Activated gamma-delta T cell (primary cell): ENCODE measurements at places on chromosomes 3 and 15.

GRCh38 chr3:157611536-157612076, 108.4 kb upstream of the VEPH1 start:
- no peak for DNase-seq

DNA sequence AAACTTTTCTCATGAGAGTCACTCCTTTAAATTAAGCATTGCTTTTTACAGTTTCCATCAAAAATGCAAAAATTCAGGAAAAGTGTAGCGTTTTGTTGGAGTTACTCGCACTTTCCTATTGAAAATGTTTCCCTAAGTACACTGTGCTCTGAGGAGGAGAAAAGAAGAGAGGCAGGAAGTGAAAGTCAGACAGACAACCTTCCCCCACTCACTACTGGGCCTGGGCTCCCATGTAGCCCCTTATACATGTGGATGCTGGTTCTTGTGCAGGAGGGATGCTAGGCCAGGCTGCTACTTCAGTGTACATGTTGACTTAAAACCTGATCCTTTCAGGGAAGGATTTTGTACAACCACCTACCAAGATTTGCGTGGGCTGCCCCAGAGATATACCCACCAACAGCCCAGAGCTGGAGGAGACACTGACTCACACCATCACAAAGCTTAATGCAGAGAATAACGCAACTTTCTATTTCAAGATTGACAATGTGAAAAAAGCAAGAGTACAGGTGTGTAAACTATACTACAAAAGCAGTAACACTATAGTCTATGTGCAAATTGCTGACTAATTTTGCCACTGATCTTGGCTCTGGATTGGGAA, 15.1 kb downstream of the KNG1 start:
- no peak for DNase-seq

DNA sequence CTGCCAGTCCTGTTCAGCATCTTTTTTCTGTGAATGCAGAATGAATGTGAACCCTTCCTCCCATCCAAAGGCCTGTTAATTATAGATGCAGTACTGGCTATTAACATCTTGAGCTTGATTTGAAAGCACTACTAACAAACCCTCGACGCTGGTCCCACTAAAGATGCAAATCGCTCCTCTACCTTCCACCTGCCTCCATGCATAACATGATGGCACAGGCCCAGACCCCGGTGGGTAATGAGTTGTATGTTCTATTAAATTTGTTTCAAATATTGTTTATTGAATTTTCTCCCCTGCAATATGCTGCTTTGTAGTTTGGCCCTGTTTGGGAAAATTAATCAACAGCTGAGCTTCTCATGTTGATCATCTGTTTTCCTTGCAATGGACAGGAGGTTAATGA, 69.3 kb downstream of the RAB11A start:
- DNase-seq, result no peak

DNA sequence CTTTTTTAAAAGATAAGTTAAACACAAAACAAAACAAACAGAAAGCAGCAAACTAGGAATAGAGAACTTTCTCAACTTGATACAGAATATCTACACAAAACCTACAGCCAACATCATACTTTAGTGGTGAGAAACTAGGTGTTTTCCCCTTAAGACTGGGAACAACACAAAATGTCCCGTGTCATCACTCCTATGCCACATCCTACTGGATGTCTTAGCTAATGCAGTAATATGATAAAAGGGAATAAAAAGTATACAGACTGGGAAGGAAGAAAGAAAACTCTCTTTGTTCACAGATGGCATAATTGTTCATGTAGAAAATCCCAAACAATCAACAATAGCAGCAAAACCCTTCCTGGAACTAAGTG, 45.9 kb downstream of the TMEM45A start:
- DNase-seq, result no peak

GRCh38 chr3:36525115-36525801, 145.0 kb downstream of the STAC start:
- DNase-seq, result no peak

- DNase-seq, result no peak
Measured at GRCh38 chr3:181623924-181624694, 87.6 kb upstream of the SOX2 start.

DNA sequence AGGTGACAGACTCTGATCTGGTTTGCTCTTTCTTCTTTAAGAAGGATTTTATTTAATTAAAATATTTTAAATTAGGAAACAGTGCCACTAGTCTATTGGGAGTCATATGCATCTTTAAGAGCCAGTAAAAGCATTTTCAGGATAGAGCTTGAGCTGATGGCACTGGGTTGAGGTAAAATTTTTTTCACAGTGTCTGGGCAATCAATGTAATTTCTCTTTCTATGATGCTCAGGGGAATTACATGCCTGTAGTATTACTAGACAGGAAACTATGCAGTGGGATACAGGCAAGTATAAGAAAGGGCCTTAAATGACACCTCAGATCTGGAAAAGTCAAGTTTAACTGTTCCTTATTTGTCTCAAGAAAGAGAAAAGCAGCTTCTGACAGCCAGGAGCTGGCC, 76.4 kb downstream of the GAP43 start:
- no peak for DNase-seq

DNA sequence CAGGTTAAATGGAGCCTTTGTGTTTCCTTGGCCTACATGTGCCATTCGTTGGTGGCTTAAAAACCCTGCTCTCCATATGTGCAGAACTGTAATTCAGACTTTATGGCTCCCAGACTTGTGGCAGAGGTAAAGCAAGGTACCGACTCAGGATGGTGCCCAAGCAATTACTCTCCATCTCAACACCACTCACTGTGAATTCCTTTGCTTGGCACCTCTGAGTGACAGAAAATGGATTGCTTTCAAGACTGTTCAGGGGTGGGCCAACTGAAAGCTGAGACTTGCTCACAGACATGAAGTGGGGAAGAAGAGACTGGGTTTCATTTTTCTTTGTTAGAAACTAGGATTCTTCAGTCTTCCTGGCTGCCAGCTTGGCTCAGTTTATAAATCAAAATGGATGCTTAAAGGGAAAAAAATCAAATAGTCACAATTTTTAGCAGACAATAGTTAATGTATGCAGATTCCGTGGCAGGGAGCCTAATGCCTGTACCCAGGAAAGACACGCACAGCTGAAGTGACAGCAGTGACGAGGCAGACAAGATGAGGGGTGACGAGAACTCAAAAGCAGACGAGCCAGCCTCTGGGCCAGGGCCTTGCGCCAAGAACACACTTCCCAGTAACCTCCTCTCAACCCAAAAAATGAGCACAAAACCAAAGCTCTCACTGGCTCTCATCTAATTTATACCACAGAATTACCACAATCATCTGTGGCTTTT, 207.9 kb upstream of the SLC2A2 start:
- DNase-seq, result no peak

DNA sequence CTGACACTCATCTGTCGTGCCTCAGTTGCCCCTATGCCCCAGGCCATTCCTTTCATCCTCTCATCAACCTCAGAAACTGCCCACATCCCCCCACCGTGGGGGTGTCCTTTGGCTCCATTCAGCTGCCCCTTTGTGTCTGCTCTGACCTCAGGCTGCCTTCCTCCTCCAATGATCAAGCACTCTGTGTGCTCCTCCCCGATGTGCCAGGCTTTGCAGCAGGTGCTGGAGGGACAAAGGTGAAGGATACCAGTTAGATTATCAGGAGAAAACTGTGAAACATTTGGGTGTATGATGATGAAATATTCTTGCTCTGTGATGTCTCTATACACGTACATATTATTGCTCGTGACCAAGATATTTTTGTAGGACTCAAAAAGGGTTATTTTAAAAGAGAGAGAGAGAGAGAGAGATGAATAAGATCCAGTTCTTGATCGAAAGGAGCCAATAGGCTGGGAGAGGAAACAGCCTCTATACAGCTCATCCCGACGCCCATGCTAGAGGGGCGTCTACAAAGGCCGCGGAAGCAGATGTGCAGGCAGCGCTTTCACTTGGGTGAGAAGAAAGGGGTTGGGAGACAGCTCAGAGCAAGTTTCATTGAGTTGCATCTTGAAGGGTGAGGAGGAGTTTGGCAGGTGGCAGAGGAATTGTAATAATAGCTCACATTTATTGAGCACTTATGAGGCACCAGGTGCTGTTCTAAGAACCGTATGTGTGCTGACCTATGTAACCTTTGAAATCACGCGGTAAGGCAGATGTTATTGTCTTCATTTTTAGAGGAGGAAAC, 28.3 kb upstream of the ADCY5 start:
- no peak for DNase-seq

GRCh38 chr15:73571346-73571745, 61.8 kb downstream of the NPTN start:
- no peak for DNase-seq

- no peak for DNase-seq
Measured at GRCh38 chr3:127393131-127393820, 105.4 kb upstream of the PRR20G start.

DNA sequence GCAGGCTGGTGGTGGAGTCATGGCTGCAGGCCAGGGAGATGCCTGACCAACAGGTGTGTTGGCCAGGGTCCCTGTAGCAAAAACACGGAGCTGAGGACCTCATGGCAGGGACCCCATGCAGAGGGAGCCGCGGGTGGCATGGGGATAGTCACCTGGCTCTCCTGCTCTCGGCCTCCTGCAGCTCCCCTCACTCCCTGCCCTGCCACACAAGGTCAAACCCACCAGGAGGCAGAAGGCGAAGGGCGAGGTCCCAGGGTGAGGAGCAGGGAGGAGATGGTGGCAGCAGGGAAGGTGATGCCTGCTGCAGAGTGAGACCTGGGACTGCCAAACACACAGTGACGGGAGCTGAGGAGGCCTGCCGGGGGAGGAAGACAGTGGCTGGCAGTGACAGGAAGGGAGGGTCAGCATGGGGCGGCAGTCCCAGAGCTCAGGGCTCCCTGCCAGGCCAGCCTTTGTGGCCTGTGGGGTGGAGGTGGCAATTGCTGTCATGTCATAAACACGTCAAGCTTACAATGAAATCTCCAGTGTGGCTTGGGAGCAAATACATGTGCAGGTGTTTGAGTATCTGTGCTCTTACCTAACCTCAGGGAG, 144.3 kb downstream of the TJP1 start:
- no peak for DNase-seq

DNA sequence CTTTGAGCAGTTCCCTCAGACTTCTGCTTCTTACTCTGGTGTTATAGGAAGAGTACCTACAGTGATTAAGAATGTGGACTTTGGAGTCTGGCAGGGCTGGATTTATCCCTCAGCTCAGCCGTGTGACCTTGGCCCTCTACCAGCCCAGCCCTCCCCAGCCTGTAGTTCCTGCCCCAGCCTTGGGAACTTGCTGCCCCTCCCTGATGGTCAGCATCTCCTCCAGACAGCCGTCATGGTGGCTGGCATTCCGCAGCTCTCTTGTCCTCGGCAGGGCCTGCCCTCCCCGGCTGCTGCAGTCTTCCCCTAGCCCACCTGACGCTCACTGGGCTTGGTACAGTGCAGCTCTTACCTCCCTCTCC, 21.9 kb upstream of the CPNE9 start:
- no peak for DNase-seq

DNA sequence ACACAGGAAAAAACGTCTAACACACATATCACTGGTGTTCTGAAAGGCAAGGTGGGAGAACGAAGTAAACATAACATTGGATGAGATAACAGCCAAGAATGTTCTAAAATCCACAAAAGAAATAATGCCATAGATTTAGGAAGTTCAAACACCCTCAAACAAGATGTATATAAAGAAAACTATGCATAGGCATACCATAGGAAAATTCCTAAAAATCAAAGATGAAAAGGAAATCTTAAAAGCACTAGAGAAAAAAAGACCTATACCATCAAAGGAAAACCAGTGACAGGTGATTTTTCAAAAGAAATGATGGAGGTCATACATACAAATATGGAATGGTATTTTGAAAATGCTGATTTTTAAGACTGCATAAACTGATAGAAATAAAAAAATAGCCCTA, 57.3 kb downstream of the GLB1 start:
- no peak for DNase-seq

DNA sequence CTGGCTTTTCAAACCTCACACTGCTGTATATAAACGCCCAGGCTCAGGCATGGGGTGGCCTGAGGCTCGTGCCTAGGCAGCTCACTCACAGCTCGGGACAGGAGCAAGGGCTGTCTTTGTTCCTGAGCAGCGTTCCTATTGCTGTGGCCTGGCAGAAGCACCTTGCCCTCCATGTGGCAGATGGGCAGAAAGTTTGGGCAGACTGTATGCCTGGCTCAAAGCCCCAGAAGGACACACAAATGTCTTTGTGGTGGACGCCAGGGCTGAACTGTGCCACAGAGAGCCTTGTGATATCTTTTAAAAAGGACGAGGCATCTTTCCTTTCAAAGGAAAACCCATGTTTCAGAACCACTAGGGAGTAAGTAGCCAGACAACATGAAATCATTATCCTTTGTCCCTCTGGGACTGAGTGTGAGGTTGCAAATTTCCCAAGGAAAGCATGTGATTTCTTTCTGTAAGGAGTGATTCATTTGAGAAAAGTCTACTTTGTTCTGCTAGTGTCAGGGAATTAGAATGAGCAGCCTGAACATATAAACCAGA, 29.3 kb upstream of the UBE2E1 start:
- no peak for DNase-seq

DNA sequence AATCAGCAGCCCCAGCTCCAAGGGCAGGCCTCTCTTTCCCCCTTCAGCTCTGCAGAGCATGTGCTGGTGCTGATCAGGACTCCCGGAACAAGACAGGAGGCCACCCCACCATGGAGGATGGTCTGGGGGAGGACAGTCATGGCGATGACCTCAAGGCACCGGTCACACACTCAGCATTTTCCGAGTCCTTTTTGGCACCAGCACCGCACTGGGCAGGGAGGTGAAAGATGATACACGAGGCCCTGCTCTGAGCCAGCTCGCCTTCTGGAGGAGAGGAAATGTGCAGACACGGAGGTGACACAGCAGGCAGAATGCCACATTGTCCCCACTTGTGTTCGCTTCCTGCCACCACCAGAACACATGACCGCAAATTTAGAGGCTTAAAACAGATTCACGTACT, 61.8 kb upstream of the SEC61A1 start:
- no peak for DNase-seq

GRCh38 chr15:86558252-86558651, 478.6 kb downstream of the AGBL1 start:
- DNase-seq, result no peak

- no peak for DNase-seq
Measured at GRCh38 chr15:76345583-76345879, 9.0 kb downstream of the ISL2 start.

DNA sequence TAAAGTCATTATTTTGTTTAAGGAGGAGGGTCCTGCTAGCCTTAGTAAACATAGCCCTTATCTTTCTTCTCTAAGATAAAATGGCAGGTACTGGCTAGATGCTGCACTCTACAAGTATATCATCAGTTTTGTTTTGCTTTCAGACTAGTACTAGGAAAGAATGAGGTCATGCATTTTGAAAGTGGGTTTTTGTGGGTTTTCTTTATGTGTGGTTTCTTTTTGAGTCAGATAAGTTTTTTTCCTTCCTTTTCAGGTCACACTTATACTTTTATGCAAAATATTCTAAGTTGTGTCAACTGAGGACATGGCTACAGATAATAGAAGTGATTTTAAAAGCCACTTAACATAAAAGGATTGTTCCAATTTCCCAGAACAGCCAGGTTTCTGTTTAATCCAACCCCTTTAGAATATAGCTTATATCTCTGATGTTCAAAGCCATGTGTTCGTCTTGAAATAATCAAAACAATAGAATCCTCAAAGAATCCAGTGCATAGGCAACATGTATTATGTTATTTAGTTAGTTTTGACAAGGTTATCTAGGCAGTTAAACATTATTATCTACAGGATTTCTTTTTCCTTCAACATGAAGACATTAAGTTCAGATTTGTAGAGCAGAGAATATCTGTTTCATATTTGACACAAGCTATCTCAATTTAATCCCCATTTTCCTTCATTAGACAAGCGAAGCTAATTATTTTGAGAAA, 406.2 kb downstream of the RBMS3 start:
- DNase-seq, result no peak

- DNase-seq, result no peak
Measured at GRCh38 chr15:51096976-51097375, 2.3 kb upstream of the TNFAIP8L3 start.

GRCh38 chr3:100185847-100186246, 71.5 kb upstream of the FILIP1L start:
- DNase-seq, result no peak
